ENCODE measurements at places on chromosomes 5 and 9. TPM values are rescaled to one million over a fixed set of nuclear protein-coding genes. Genes with fewer than 3 reads are reported as not detected.

GRCh38 chr5:98934546-98934945 is 5.7 kb upstream of the CHD1 start:
- no peak overlapping the region for H3K4me3 ChIP-seq
- H3K36me3 ChIP-seq, result no peaks in the 10 kb centered on the region
- no peaks in the 10 kb centered on the region for H3K27me3 ChIP-seq
- no peak for DNase-seq

Gene ROR2
- 58.7 TPM for total RNA-seq

DNA sequence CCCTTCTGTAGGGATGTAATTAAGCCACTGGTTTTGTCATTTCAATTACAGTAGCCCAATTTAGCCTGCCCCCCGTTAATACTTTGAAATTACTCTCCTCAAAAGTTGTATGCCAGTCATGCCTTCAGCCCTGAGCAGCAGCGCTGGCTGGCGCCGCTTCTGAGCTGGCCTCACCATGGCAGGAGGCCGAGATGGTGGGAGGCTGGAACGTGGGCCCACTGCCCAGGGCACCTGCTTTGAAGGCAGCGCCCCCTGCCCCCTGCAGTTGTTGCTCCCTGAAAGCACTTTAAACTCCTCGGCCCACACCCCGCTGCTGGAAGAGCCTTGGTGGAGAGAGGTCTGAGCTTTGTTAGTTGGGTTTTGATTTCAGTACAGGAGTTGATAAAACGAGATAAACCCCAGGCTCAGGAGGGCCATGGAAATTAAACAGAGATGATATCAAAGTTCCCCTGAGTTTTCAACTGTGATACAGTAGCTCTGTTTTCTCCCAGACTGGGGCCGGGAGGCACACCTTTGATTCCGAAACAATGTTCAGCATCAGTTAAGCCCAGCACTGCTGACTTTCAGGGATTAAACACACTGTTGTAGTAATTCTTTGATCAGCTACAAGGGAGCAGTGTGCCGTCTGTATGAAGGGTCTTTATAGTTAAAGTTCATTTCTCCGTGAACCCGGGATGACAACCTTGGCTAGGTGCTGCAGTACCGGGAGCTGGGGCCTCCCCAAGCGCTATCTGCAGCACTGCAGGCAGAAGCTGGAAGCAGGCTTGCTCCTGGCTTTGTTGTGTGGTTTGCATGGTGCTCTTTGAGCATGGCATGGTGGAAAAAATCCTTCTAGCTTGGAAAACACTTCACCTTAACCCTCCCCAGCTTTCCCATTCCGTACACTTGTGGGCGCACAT is 9.5 kb downstream of the MVB12B start:
- DNase-seq, result no peak
- no peak overlapping the region for H3K4me3 ChIP-seq
- H3K4me1 ChIP-seq, result peaks cover 42% of the 10 kb centered on the region
- H3K36me3 ChIP-seq, result no peaks in the 10 kb centered on the region
- no peaks in the 10 kb centered on the region for H3K27me3 ChIP-seq
- no peak overlapping the region for H3K27ac ChIP-seq

- DNase-seq, result no peak
- no peak overlapping the region for H3K4me3 ChIP-seq
- no peaks in the 10 kb centered on the region for H3K36me3 ChIP-seq
- H3K27me3 ChIP-seq, result no peaks in the 10 kb centered on the region
- H3K27ac ChIP-seq, result no peak overlapping the region
Observed at GRCh38 chr9:96585426-96585825, 34.2 kb downstream of the CDC14B start.

DNA sequence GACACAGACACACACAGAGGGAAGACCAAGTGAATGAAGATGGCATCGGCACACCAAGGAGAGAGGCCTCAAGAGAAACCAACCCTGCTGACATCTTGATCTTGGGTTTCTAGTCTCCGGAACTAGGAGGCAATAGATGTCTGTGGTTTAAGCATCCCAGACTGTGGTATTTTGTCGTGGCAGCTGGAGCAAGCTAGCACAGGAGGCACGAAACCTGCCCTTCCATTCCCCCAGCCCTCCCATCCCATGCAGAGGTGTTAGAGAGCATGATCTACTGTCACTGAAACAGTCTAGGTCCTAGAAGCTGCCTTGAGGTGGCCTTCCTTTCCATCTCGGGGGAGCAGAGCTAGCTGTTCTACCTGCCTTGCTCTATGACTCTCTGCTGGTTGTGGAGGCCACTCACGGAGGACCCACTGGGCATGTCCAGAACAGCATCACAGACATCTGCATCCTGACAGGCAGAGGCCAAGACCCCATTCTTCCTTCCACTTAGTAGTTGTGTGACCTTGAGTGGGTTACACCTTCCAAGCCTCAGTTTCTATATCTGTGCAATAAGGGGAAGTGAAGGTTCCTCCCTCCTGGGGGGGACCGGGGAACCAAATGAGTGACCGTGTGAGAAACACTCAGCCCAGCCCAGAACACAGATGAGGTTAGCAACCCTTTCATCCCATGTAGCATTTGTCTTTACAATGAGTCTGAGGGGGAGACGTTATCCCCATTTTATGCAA is 134.3 kb upstream of the BOD1 start:
- H3K4me1 ChIP-seq, result no peaks in the 10 kb centered on the region
- H3K4me3 ChIP-seq, result no peak overlapping the region
- DNase-seq, result no peak
- H3K27ac ChIP-seq, result no peak overlapping the region
- no peaks in the 10 kb centered on the region for H3K27me3 ChIP-seq
- H3K36me3 ChIP-seq, result no peaks in the 10 kb centered on the region

DNA sequence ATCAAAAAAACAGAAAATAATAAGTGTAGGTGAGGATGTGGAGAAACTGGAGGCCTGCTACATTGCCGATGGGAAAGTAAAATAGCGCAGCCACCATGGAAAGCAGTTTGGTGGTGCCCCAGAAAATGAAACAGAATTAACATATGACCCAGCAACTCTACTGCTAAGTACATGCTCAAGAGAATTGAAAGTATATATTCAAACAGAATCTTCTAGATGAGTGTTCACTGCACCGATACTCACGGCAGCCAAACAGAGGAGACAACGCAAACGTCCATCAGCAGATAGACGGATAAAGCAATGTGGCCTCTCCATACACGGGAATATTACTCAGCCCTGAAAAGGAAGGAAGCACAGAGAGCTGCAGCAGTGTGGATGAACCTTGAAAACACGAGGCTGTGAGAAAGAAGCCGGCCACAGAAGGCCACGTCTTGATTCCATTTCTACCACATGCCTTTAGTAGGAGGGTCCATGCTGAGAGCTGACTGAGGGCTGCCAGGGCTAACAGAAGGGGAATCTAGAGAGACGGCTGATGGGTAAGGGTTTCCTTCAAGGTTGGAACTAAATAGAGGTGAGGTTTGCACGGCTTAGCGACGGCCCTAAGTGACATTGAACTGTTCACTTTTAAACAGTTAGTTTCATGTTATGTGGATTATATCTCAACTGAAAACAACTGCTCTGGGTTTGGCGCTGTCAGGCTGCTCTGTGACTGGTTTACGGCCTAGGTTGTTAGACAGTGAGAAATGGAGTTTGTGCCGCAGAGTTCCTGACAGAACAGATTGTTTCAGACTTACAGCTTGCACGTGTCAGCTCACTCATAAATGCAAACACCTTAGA is 29.8 kb downstream of the AHRR start:
- no peak overlapping the region for H3K27ac ChIP-seq
- no peak for DNase-seq
- H3K4me1 ChIP-seq, result no peaks in the 10 kb centered on the region
- H3K4me3 ChIP-seq, result no peak overlapping the region
- H3K27me3 ChIP-seq, result no peaks in the 10 kb centered on the region

DNA sequence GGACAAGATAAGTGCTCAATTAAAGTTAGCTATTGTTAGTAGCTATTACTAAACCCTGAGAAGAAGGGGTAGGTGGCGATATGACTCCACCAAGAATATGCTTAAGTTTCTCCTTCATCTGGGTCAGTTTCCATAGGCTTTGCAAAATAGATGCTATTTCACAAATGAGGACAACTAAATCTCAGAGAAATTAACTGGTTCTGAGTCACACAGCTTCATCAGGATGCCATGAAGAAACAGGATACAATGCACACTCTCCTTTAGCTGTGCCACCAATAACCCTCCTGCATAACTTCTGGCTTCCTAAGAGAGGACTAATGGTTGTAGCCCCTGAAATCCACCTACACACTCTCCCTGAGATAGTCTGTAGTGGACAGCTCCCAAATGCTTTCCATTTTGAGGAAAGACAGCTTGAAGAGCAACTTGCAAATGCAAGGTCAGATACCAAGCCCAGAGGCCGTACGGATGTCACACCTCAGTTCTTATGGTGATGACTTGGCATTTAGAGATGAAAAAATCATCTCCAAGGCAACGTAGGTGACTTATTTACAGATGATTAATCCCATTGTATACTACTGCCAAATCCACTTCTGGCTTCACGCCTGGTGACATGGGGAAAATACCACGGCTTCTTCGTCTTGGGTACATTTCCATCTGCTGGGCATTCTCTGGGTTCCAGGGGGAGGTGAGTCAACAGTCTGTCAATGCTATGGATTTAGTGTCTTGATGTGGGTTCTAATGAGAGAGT is 251.4 kb upstream of the IL12B start:
- H3K27me3 ChIP-seq, result no peaks in the 10 kb centered on the region
- no peaks in the 10 kb centered on the region for H3K36me3 ChIP-seq
- no peaks in the 10 kb centered on the region for H3K4me1 ChIP-seq
- no peak for DNase-seq
- no peak overlapping the region for H3K4me3 ChIP-seq
- no peak overlapping the region for H3K27ac ChIP-seq

DNA sequence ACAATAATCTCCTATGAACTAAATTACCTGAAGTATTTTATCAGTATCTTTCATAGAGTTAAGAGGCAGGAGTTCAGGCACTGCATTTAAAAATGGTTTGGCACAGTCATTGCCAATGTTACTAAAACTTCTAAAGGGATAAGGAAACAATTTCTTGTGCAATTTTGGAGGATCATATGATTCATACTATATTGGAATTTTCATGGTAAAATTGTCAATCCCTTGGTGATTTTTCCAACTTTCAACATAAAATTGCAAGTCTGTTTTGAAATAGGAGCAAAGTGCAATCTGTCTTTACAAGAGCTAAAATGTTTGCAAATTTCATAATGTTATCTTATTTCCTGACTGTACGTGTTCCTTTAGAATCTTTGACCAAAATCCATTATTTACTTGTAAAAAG is 211.1 kb downstream of the DMRTA1 start:
- H3K36me3 ChIP-seq, result no peaks in the 10 kb centered on the region
- DNase-seq, result no peak
- H3K4me3 ChIP-seq, result no peak overlapping the region
- H3K27me3 ChIP-seq, result no peaks in the 10 kb centered on the region

- DNase-seq, result no peak
- H3K36me3 ChIP-seq, result no peaks in the 10 kb centered on the region
- H3K27me3 ChIP-seq, result no peaks in the 10 kb centered on the region
Observed at GRCh38 chr5:61669531-61669930, 337.5 kb downstream of the ZSWIM6 start.

- no peaks in the 10 kb centered on the region for H3K27me3 ChIP-seq
- H3K36me3 ChIP-seq, result no peaks in the 10 kb centered on the region
- no peaks in the 10 kb centered on the region for H3K4me1 ChIP-seq
- DNase-seq, result no peak
- no peak overlapping the region for H3K4me3 ChIP-seq
- H3K27ac ChIP-seq, result no peak overlapping the region
Observed at GRCh38 chr5:21687621-21688020, 1165.5 kb downstream of the CDH12 start.

DNA sequence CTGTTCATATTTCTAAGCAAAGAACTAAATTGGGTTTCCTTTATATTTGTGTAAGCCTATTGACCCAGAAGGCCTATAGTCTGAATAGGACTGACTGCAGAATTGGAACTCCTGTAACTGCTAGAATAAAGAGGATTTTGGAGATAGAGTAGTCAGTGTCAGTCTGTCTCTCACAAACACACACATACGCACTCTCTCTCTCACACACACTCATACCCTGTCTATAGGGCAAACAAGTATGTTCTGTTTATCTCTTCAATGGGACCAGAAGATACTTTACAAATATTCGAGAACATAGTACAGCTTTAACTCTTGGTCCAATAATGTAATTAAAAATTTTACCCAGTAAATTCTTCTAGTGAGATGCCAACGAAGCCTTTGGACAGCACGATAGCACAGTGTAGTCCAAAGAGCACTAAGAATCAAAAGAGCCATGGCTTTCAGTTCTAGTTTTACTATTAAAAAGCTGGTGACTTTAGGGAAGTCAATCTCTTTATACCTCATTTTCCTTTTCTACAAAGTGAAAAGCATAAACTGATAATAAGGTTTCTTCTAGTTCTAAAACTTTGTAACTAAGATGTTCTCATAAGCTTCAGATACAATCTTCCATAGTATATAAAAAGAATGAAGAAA is 19.3 kb downstream of the ABHD17B start:
- H3K4me3 ChIP-seq, result no peak overlapping the region
- no peak overlapping the region for H3K27ac ChIP-seq
- peaks cover 23% of the 10 kb centered on the region for H3K4me1 ChIP-seq
- no peaks in the 10 kb centered on the region for H3K36me3 ChIP-seq
- H3K27me3 ChIP-seq, result no peaks in the 10 kb centered on the region
- DNase-seq, result no peak

Gene OLFML2A
- 67.8 TPM for total RNA-seq

DNA sequence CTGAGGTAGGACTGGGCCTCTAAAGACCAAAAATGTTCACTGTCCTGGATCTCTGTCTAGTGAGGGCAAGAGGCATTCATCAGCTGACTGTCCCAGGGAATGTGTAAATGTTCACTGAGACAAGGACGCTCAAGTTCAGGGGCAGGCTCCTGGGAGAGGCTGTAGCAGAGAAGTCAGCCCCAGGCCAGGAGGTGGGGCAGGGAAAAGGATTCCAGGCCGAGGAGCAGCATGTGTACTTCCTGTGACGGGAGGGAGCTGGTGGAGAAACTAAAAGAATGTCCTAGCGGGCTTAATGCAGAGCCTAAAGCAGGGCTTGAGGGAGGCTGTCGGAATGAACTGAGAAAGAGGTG is 205.8 kb downstream of the GABBR2 start:
- DNase-seq, result no peak
- H3K4me1 ChIP-seq, result no peaks in the 10 kb centered on the region
- H3K4me3 ChIP-seq, result no peak overlapping the region
- no peak overlapping the region for H3K27ac ChIP-seq

- no peak overlapping the region for H3K4me3 ChIP-seq
- H3K27ac ChIP-seq, result no peak overlapping the region
- no peaks in the 10 kb centered on the region for H3K27me3 ChIP-seq
Observed at GRCh38 chr5:172830876-172831662, 3.0 kb upstream of the ERGIC1 start.

- H3K27me3 ChIP-seq, result no peaks in the 10 kb centered on the region
- no peak overlapping the region for H3K27ac ChIP-seq
- no peaks in the 10 kb centered on the region for H3K4me1 ChIP-seq
- H3K4me3 ChIP-seq, result no peak overlapping the region
- no peaks in the 10 kb centered on the region for H3K36me3 ChIP-seq
- no peak for DNase-seq
Observed at GRCh38 chr9:12933957-12934356, 159.1 kb downstream of the LURAP1L start.

DNA sequence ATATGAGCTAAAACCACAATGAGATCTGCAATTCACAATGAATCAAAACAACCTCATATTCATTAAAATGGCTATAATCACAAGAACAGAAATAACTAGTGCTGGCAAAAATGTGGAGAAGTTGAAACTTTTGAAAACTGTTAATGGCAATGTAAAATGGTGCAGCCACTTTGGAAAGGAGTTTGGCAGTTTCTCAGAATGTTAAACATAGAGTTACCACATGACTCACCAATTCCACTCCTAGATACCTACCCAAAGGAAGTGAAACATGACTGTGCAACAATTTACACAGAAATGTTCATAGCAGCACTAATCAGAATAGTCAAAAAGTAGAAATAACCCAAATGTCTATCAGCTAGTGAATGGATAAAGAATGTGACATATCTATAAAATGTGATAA is 862.2 kb downstream of the DTWD2 start:
- H3K27me3 ChIP-seq, result no peaks in the 10 kb centered on the region
- no peak for DNase-seq
- no peak overlapping the region for H3K27ac ChIP-seq
- H3K4me3 ChIP-seq, result no peak overlapping the region

Gene TEX48
- not detected for total RNA-seq

Measured in sigmoid colon (tissue), 7 donors.